BJ (cell line): ENCODE measurements at places on chromosomes 2 and 18.

DNA sequence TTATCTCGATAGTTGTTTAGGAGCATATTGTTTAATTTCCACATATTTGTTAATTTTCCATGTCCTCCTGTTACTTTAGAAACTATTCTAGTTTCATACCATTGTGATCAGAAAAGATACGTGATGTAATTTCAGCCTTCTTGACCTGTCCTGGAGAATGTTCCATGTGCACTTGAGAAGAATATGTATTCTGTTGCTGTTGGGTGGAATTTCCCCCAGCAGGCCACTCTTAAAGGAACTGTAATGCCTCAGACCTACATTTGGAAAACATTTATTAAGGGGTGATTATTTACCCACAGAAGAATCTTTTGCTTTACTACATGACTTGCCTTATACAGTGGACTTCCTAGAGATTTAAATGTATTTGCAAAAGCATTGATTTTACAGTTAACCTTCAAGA, 55.5 kb downstream of the LIMS1 start:
- DNase-seq = no peak

GRCh38 chr2:200383380-200384110, 77.1 kb downstream of the SPATS2L start:
- DNase-seq = no peak

DNA sequence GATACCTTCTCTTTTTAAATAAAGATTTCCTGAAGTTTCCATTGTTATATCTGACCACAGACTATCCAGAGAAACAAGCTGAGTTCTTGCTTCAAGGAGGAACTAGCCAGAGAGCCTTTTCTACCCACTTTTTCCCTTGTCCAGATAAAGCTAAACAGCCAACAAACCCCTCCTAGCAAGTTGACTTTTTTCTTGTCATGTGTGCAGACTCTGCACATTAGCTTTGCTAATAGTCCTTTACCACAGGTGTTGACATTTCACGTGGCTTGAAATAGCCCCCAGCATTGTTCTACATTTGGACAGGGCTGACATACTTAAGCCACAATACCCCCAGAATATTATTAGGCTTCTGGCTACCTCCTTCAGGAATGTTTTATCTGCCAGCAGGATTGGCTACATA, 40.7 kb downstream of the PCBP1 start:
- no peak for DNase-seq

- DNase-seq = peak; percentile 36
Measured at GRCh38 chr18:46051731-46052461, 20.2 kb downstream of the PSTPIP2 start.

DNA sequence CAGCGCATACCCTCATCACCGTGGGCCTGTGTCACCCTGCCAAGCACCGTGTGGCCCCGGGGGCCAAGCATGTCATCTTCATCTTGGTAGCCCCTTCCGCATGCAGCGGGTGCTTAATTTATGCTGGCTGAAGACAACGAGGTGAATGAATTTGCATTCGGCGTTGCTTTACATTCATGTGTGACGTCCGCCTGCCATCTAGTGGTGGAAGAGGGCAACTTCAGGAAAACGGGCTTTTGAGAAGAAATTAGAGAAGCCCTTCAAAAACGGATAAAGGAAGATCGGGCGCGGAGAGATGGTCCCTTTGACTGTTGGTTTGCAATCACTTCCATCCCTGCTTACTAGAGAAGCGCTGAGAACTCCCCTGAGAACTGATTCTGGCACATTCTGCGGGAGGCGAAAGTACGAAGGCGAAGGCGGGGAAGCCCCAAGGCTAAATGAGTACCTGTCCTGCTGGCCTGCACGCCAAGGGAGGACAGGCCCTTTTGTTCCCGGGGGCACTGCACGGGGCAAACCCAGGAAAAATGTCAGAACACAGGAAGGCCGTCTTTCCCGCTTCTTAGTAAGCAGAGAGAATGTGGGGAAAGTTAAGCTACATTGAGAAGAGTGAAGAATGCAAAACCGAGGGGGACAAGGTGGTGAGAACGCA, 145.9 kb downstream of the ZNF516 start:
- DNase-seq = no peak

GRCh38 chr2:144548532-144549191, 28.7 kb upstream of the ZEB2 start:
- no peak for DNase-seq

DNA sequence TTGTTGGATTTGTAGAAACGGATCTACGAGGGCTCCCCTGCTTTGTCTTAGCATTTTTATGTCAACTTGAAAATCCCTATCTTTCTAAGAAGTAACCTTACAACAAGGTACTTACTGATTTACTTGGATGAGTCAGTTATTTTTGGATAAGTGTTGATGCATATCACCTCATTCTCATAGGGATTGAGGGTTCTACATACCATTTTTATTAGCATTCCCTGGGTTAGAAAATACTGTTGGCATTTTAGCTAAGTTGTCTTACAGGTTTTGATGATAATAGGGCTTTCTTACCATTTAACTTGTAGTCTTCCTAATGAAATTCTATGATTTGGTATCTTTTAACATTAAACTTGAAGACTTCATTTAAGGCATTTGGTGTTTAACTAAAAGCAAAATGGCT, 125.2 kb downstream of the UBE2E3 start:
- DNase-seq = no peak

DNA sequence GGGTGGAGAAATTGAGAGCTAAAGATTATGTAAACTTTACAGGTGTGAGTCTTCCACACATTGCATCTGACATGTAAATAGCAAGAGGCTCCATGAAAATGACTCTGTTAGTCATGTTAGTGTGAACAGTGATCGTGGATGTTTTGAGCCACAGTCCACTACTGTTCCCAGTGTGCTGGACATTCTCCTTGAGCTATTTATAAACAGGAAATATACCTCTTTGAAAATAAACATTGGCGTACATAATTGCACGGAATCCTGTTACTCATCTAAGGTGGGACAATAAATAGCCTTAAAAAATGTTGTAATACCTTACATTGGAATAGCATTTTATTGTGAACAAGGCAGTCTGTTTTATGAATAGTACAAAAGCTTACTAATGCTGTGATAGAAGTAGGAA, 37.0 kb downstream of the LIMS1 start:
- no peak for DNase-seq

DNA sequence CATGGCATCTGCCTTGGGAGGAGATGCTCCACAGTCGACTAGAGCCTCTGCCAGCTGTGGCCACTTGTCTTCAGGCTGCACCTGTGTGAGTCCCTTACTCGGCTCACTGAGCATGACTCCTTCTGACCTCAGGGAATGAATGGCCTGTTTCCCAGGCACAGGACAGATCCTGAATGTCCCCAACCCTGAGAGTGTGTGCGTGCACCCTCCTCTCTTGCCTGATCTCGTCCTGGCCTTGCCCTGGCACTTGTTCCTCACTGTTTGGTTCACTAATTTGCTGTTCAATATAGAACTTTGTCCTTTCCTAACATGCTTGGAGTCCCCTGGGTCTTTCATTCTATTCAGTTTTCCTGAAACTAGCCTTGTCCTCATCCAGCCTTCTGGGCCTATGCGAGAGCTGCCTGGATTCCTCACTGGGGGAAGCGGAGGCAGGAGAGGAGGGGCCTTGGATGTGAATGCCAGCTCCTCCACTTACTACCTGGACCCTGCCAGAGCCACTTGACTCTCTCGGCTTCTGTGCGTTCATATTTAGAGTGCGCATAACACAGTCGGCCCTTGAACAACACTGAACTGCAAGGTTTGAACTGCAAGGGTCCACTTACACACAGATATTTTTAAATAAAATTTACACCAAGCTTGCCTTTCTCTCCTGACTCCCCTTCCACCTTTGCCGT, 184.8 kb downstream of the ACKR3 start:
- DNase-seq = no peak

DNA sequence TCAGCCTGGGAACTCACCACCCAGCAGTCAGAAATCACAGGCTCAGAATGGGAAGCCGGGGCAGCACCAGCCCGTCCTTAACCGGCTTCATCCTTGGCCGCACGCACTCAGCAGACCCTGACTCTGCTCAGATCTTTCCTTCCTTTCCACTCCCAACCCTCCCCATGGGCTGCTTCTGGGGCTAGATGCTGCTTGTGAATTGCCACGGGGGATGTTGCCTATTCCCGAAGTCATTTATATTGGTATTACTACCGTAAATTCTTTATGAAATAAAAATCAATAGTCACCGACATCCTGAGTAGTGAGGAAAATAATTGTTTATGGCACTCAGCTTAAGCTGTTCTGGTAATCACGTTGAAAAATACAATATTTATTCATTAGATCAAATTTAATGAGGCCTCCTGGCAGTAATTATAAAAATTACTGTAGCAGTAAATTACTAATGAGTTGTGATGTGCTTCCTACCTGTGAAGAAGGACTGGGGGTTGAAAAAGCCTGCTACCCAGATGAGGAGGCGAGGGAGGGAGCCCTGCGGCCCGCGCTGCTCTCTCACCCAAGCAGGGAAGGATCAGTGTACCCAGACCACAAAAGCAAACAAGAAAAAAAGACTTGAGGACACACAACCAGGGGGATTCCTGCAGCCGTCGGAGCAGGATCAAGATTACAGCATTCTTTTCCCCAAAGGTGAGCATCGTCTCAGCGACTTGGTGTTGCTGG, 31.5 kb downstream of the CDCA7 start:
- no peak for DNase-seq

- DNase-seq = no peak
Measured at GRCh38 chr2:219626540-219626939, 890 bp upstream of the SLC4A3 start.

DNA sequence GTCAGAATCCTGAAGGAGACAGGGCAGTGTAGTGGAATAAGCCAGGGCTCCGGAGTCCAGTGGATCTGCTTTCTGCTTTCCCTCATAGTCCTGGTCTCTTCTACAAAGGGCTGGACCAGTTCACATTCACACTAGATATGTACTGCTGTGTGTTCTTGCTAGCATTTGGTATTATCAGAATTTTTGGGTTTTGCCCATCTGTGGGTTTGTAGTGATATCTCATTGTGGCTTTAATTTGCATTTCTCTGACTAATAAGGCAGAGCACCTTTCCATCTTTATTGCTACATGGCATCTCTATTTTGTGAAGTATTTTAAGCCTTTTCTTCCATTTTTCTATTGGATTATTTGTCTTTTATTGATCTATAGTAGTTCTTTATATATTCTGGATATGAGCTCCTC, 114.8 kb downstream of the DIS3L2 start:
- DNase-seq = no peak

GRCh38 chr18:12317664-12318333, 9.8 kb downstream of the TUBB6 start:
- DNase-seq = peak; percentile 64

- DNase-seq = peak; percentile 21
Measured at GRCh38 chr2:68368654-68369336, 3.7 kb downstream of the PLEK start.

DNA sequence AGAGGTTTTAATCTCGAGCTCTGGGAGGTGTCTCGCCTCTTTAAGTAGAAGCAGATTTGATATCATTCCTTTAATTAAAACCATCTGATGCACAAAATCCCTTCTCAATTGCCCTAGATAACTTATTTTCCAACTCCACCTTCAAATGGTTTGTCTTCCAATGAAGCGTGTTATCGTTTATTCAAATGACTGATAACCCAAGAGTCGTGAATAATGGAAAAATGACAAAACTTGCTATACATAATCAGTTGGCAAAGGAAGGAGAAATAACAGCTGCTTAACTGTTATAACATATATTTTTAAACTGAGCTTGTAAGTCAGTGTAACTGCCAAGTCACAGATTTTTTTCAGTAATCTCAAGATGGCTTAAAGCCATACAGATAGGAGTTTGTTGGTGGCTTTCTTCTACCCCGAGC, 144.6 kb downstream of the QPCT start:
- no peak for DNase-seq

DNA sequence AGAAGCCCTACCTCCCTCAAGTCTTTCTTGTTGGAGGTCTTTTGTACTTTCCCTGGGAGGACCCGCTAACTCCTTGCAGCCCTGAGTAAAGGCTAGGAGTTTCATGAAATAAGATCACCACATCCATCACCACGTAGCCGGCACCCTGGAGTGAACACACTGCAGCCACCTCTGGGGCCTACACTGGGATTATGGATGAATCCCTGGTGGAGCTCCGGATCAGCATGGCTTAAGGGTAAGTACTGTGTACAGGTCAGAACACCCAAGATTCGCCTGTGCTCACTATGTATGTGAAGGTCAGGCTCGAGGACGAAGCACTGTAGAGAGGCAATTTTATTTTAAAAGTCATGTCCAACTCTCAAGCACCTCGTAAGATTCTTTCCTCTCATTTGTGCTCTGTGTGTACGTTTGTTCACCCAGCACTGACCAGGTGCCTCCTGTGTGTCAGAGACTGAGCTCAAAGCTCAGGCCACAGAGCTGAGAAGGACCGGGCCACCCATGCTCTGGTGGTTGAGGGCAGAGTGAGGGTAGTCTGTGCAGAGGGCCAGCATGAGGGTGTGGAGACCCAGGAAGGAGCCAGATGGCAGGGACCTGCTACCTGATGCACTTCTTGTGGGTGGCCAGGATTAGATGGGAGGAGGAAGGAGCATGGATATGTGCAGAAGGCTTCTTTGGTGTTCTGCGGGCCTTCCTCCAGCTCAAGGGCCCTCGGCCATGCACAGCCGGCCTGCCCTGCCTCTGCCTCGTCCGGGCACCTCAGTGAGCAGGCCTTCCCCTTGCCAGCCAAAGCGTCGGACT, 66.7 kb upstream of the TFCP2L1 start:
- no peak for DNase-seq

DNA sequence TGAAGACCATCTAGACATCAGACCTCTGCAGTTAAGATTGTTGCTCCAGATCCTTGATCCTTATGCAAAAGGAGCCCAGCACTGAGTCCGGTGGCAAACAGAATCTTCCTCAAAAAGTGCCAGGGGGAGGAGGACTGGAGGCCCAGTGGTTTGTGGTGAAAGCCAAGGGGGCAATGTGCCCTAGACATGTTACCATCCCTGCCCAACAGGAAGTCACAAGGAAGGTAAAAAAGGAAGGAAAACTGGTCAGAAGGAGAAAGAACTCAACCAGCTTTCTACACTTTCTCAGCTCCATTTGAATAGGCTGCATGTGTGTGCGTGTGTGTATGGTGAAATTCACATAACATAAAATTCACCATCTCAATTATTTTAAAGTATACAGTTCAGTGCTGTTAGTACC, 25.0 kb upstream of the KDM3A start:
- no peak for DNase-seq

DNA sequence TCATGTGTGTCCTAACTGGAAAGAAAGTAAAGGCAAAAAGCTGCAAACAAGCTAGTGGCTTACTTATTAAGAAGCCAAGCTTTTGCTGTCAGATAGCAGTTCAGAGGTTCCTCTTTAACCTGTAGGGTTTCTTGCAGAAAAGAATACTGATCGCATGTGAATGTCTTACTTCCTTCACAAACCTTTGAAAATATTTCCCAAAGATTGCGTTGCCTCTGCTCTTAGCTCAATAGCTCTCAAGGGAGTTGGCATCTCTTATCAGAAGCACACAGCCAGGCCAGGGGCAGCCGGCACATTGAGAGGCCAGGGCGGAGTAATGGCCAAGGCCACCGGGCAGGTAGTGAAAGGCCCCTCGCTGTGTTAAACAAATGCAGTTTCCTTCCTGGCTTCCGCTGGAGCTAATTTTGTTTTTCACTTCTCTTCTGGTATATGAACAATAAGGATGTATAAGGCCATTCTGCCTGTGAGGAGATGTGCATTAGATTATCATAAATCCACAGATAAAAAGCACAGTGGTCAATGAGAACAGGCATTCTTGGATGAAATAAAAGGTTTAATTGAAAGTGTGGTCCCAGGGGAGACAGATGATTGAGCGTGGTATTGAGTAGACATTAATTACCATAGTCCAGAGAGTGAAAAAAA, 542.4 kb upstream of the NRP2 start:
- DNase-seq = no peak
